ENCODE measurements at places on chromosomes 7 and 10. TPM values are rescaled to one million over a fixed set of nuclear protein-coding genes. Genes with fewer than 3 reads are reported as not detected.

Gene CPED1
- total RNA-seq, result 94.2 TPM

Gene EPHB4
- 14.1 TPM for total RNA-seq

Gene BMPER
- total RNA-seq, result 5.9 TPM

Gene EBF3
- total RNA-seq, result 1.7 TPM

Gene IFIT1B
- 0.06 TPM for total RNA-seq

Measured in aortic smooth muscle cell (primary cell).